ENCODE measurements at places on chromosomes 1 and 21. TPM values are rescaled to one million over a fixed set of nuclear protein-coding genes. Genes with fewer than 3 reads are reported as not detected.

- H3K4me3 ChIP-seq: no peak overlapping the region
- DNase-seq: no peak
- peaks cover 7% of the 10 kb centered on the region for H3K4me1 ChIP-seq
- no peaks in the 10 kb centered on the region for H3K36me3 ChIP-seq
- H3K27me3 ChIP-seq: no peaks in the 10 kb centered on the region
- H3K27ac ChIP-seq: no peak overlapping the region
Measured at GRCh38 chr1:229383188-229383587, 40.3 kb upstream of the CCSAP start.

- H3K4me3 ChIP-seq: no peak overlapping the region
- H3K27ac ChIP-seq: no peak overlapping the region
- H3K4me1 ChIP-seq: no peaks in the 10 kb centered on the region
- H3K36me3 ChIP-seq: no peaks in the 10 kb centered on the region
- no peaks in the 10 kb centered on the region for H3K27me3 ChIP-seq
Measured at GRCh38 chr1:56133522-56134472, 445.6 kb downstream of the PLPP3 start.

DNA sequence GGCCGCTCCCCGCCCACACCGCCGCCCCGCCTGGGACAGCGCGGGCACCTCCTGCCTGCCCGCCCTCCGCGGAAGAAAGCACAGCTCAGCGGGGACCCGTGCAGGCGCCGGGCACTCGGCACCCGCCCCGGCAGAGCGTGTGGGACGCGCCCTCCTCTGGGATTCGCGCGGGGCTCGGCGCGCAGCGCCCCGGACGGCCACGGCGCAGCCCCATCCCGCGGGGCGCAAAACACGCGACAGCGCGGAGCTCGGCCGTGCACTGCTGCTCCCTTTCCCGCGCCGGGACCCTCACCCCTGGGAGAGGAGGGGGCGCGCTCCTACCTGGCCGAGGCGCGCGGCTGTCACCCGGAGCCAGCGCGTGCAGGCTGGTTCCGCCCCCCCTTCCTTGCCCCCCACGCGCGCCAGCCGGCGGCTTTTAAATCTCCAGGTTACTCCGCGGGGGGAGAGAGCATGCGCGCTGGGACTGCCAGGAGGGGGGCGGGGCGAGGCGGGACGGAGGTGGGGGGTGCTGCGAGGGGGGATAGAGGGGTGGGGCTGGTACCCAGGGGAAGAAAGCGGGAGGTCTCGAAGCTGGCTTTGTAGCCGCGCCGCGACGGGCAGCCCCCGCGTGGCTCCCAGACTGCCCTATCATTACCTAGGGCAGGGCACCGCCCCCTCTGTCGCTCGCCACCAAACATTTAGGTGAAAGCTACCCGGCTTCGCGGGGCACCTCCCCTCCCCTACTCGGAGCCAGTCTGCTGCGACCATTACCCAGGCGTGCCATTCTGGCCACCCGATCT, at the start of gene SLC45A3:
TSS of gene SLC45A3 (minus strand) at position 437 of the 779 bp plus-strand sequence. CDS start 15,853 bp downstream, outside the sequence.
- H3K4me3 ChIP-seq: peak within 1 kb of the TSS; percentile 79
- H3K36me3 ChIP-seq: no peaks in the 10 kb centered on the region
- H3K27me3 ChIP-seq: no peaks in the 10 kb centered on the region
- DNase-seq: no peak
- peaks cover 24% of the 10 kb centered on the region for H3K4me1 ChIP-seq
- peak within 1 kb of the TSS; percentile 49 for H3K27ac ChIP-seq

DNA sequence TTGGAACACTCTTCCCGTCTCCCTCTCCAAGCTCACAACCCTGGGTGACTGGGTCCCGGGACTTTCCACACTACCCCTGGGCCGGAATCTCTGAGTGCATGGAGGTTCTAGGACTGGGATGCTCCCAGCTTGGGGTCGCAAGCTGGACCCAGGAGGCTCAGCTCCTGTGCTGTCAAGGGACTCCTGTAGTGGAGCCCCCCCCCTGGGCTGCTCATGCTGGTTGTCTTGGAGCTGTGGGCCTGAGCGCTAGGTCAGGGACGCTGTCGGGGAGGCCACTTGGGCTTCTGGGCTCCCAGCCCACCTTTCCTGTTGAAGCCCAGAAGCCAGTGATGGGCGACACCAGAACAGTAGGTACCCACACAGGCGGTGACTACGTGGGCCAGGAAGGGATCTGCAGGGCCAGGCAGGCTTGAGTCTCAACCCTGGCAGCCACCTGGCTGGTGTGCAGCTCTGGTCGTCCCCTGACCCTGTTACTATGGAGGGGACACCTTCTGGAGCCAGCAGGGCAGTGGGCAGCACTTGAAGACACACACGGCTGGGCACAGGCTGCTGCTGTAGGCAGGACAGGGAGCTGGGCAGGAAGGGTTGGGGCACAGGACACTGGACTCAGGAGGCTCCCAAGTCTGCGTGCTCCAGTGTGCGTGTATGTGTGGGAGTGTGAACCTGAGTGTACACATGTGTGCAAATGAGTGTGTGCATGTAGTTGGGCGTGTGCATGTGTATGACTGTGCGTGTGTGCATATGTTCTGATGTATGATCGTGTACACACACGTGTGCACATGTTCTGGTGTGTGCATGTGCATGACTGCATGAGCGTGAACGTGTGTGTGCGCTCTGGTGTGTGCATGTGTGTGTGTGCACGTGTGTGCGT, 3.0 kb downstream of the MMEL1 start:
- no peaks in the 10 kb centered on the region for H3K36me3 ChIP-seq
- no peak for DNase-seq
- no peak overlapping the region for H3K27ac ChIP-seq
- no peaks in the 10 kb centered on the region for H3K4me1 ChIP-seq

- H3K4me3 ChIP-seq: no peak overlapping the region
- no peak overlapping the region for H3K27ac ChIP-seq
- DNase-seq: no peak
- H3K36me3 ChIP-seq: no peaks in the 10 kb centered on the region
- no peaks in the 10 kb centered on the region for H3K27me3 ChIP-seq
Measured at GRCh38 chr1:229665912-229666558, 40.0 kb downstream of the URB2 start.

- no peak overlapping the region for H3K27ac ChIP-seq
- H3K36me3 ChIP-seq: no peaks in the 10 kb centered on the region
- DNase-seq: no peak
- no peaks in the 10 kb centered on the region for H3K27me3 ChIP-seq
- H3K4me3 ChIP-seq: no peak overlapping the region
Measured at GRCh38 chr1:159932296-159933285, 7.3 kb upstream of the TAGLN2 start.

DNA sequence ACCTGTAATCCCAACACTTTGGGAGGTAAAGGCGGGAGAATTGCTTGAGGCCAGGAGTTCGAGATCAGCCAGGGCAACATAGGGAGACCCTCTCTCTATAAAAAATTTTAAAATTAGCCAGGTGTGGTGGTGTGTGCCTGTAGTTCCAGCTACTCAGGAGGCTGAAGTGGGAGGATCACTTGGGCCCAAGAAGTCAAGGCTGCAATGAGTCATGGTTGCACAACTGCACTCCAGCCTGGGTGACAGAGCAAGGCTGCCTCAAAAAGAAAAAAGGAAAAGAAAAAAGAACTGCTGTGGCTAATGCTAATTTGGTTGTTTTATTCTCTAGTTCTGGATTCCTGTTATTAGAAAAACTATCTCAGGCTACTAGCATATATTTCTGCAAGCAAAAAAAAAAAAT, 29.8 kb downstream of the DBT start:
- H3K27me3 ChIP-seq: no peaks in the 10 kb centered on the region
- peaks cover 11% of the 10 kb centered on the region for H3K36me3 ChIP-seq
- H3K4me1 ChIP-seq: peaks cover 5% of the 10 kb centered on the region

GRCh38 chr1:18603212-18603852, 27.3 kb upstream of the PAX7 start:
- H3K27ac ChIP-seq: no peak overlapping the region
- H3K36me3 ChIP-seq: no peaks in the 10 kb centered on the region
- no peak overlapping the region for H3K4me3 ChIP-seq
- no peak for DNase-seq

GRCh38 chr1:212433577-212434462, 1.1 kb downstream of the NENF start:
- DNase-seq: peak; percentile 18
- peaks cover 7% of the 10 kb centered on the region for H3K4me1 ChIP-seq
- peak overlapping the region; percentile 66 for H3K4me3 ChIP-seq
- H3K36me3 ChIP-seq: no peaks in the 10 kb centered on the region
- no peaks in the 10 kb centered on the region for H3K27me3 ChIP-seq
- peak overlapping the region; percentile 80 for H3K27ac ChIP-seq

DNA sequence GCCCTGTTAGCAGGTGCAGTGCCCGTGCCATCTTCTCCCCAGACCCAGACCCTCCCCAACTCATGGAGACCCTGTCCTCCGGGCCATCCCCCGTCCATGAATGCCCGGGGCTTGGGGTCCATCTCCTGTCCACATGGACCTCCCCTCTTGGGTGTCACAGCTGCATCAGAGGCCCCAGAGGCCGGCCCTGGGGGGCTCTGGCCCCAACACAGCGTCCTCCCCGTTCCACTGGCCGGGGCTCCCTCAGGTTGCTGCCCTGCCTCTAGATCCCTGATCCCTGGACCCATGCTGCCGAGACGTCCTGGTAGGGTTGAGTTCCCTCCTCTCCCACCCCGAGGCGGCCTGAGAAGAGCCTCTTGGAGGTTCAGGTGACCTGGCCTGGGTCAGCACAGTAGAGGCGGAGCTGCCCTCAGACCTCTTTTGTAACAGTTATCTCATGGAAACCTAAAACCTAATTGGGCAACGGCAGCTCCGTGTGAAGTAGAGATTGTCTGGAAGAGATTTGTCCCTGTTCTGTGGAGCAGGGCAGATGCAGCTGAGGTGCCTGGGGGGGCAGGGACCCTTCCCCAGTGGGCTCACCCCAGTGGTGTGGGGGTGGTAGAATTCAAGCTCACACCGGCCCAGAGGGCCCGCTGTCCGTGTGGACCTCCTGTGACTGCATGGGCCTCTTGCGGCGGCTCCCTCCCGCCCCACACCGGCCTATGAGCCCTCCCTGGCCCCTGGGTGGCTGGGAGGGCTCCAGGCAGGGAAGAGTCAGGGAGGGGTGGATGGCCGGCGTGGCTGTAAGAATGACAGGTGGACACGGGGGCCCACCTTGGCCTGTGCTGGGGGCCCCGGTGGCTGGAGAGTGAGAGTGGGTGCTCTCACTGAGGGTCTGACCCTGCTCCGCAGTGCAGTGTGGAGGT, 56.1 kb downstream of the SKI start:
- DNase-seq: no peak
- no peak overlapping the region for H3K4me3 ChIP-seq
- no peaks in the 10 kb centered on the region for H3K36me3 ChIP-seq
- peaks cover 37% of the 10 kb centered on the region for H3K4me1 ChIP-seq
- H3K27me3 ChIP-seq: no peaks in the 10 kb centered on the region
- peak overlapping the region; percentile 51 for H3K27ac ChIP-seq

DNA sequence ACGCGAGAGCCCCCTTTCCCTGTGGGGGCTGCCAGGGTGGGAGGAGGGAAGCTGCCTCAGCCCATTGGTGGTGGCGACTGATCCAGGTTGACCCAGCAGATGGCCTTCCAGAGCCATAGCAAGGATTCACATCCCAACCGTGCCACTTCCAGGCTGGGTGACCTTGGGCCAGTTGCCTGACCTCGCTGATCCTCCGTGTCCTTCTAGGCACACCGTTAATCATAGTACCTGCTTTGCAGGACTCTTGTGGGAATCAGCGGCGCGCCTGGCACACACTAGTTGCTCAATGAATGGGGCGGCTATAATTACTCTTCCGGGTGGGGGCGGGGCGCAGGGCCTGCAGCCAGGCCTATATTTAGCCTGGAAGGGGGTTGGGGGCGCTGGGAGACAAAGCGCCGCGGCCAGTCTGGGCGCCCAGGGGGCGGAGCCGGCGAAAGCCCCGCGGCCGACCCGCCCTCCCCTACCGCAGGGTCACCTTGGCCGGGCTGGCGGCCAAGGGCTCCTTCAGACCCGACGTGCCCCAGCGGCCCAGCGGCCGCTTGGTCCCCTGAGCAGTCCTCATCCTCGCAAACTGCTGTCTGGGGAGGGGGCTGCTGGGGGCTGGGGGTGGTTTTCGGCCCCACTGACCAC, 5.1 kb downstream of the HSPB7 start:
- peaks cover 25% of the 10 kb centered on the region for H3K4me1 ChIP-seq
- H3K4me3 ChIP-seq: peak overlapping the region; percentile 68

DNA sequence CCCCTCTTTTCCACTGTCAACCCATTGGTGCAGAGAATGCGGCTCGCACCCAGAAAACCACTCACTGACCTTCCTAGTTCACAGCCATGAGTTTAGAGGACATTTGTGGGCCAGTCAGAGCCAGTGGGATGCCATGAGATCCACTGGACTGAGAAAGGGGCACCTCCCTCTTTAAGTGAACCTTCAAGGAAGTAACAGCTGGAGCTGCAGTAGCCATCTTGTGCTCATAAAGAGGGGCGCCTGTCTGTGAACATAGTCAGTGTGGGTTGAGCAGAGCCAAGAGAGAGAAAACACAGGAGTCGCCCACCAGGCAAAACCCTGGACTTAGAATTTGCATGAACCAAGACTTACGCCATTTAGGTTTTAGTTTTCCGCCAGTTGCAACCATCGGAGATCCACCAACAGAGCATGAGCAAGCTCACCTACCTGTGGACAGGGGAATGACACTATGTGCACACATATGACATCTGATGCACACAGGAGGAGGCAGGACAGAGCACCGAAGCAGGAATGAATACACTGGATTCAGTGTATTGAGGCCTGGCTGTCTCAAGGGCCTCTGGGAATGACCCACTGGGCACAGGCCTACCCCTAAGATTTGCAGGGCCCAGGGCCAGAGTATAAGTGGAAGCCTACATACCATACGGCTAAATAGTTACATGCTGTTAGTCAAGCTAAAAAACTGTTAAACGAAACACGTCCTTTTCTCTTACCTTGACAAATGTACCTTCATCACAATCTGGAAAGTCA, 151.6 kb downstream of the GRIK3 start:
- no peak for DNase-seq
- H3K4me3 ChIP-seq: no peak overlapping the region
- peaks cover 4% of the 10 kb centered on the region for H3K27me3 ChIP-seq

DNA sequence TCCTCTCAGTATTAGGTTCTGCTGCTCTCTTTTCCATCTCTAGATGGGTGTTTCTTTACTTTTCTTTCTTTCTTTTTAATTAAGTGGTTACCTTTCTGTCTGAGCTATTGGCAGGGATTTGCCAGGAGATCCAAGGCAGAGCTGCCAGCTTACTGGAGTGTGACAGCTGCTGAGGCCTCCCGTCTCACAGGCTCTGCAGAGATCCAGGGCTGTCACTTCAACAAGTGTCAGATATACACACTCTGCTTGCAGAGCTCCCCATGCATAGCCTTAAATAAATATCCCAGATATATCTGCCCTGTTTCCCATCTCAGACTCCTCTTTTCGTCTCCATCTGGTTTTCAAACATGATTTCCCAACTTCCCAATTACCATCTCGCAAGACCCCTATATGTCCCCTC, 124.3 kb downstream of the NOS1AP start:
- no peak for DNase-seq
- no peaks in the 10 kb centered on the region for H3K27me3 ChIP-seq
- H3K36me3 ChIP-seq: no peaks in the 10 kb centered on the region
- no peak overlapping the region for H3K27ac ChIP-seq
- peaks cover 5% of the 10 kb centered on the region for H3K4me1 ChIP-seq

- no peak overlapping the region for H3K4me3 ChIP-seq
- no peak overlapping the region for H3K27ac ChIP-seq
- no peaks in the 10 kb centered on the region for H3K4me1 ChIP-seq
- DNase-seq: no peak
- H3K36me3 ChIP-seq: no peaks in the 10 kb centered on the region
Measured at GRCh38 chr1:119266386-119266785, 102.2 kb upstream of the HAO2 start.

The GFI1 gene
- not detected for total RNA-seq

The NBPF10 gene
- 0.97 TPM for total RNA-seq

The C1orf210 gene
- 0.27 TPM for total RNA-seq

The PRR9 gene
- not detected for total RNA-seq

The GCSAML gene
- not detected for total RNA-seq

The CHIT1 gene
- total RNA-seq: not detected

The S100PBP gene
- 4.9 TPM for total RNA-seq

The ZBTB8B gene
- not detected for total RNA-seq

All from gastrocnemius medialis (tissue), 4 donors.